CD4-positive, alpha-beta T cell treated with Interleukin-17A for 4 hours (primary cell): ENCODE measurements at places on chromosomes 5 and 9.

- no peak for DNase-seq
Measured at GRCh38 chr9:89420397-89421178, 77.3 kb downstream of the SEMA4D start.

DNA sequence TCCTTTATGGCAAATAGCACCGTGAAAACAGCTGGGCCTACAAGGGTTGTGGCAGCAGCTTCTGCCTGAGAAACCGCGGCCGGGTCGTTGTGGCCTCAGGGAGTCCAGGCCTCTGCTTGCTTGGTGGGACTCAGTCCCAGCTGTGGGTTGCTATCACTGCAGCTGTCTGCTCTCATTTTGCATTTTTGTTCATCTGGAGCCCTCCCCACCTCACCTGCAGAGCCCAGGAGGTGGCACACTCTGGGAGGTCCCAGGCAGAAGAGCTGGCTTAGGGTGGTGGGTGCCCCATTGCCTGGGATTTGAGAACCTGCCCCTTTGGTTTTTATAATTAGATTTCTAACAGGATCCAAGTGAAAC is 138.4 kb downstream of the GADD45G start:
- DNase-seq = no peak

GRCh38 chr5:572398-573019 is 39.6 kb upstream of the CEP72 start:
- DNase-seq = no peak

GRCh38 chr5:120545951-120546350 is 81.9 kb downstream of the PRR16 start:
- no peak for DNase-seq

- no peak for DNase-seq
Measured at GRCh38 chr5:57761513-57761912, 278.9 kb upstream of the ACTBL2 start.

- no peak for DNase-seq
Measured at GRCh38 chr9:68683433-68683832, 21.6 kb upstream of the PIP5K1B start.

- no peak for DNase-seq
Measured at GRCh38 chr9:95679874-95680273, 163.1 kb upstream of the PTCH1 start.

DNA sequence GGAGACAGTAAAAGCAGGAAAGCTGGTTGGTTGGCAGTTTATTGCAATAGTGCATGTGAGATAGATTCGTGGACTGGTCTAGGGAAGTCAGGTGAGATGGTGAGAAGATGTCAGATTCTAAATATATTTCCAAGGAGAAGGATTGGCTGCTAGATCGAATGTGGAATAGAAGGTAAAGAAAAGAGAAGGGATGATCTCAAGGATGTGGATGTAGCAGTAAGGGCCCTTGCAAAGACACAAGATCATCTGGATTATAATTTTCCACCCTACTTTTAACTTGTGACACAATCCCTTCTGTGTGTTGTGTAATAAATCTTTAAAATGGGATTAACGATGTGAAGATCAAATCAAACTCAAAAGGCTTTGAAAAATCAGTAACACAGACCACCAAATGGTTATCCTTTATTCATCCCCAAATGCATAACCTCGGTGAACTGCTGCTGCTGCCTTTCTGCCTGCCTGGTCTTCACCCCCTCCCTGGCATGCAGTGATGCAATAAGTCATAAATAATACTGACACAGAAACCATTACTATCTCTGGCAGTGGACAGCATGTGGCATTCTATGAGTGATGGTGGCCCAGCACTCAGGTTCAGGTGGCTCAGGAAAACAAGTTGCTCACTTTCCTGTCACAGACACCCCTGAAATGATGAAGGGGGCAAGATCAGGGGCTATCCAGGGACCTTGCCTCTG is 178.4 kb downstream of the FAM114A2 start:
- no peak for DNase-seq

DNA sequence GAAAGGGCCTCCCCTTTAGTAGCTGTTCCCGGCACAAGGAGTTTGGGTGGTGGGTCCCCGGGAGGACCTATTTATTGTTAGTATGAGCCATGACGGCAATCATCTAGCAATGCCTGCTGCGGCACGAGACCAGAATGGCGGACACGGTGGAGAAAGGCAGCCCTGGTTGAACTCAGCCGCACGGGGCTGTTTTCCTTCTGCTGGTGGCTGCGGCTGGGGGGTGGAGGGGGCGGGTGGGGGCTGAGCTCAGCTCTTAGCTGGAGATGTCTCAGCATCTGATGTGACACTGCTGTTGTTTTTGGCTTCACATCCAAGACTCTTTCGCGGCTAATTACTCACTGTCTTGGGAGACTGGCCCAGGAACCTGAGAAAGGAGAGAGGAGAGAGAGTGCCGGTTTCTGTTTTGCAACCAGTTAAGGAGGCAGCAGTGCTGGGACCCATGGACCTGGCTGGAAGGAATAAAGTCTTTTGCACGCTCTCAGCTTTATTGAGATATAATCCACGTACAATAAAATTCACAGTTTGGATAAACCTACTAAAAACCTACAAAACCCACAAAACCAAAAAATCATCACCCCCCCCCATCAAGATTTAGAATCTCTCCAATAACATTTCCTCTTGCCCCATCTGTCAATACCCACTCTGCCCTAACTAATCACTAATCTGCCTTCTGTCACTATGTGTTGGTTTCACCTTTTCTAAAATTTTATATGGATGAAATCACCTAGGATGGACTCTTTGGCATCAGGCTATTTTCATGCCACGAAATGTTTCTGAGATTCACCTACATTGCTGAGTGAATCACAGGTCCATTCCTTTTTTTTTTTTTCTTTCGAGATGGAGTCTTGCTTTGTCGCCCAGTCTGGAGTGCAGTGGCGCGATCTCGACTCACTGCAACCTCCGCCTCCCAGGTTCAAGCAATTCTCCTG is 81.8 kb upstream of the NEURL1B start:
- DNase-seq = no peak

DNA sequence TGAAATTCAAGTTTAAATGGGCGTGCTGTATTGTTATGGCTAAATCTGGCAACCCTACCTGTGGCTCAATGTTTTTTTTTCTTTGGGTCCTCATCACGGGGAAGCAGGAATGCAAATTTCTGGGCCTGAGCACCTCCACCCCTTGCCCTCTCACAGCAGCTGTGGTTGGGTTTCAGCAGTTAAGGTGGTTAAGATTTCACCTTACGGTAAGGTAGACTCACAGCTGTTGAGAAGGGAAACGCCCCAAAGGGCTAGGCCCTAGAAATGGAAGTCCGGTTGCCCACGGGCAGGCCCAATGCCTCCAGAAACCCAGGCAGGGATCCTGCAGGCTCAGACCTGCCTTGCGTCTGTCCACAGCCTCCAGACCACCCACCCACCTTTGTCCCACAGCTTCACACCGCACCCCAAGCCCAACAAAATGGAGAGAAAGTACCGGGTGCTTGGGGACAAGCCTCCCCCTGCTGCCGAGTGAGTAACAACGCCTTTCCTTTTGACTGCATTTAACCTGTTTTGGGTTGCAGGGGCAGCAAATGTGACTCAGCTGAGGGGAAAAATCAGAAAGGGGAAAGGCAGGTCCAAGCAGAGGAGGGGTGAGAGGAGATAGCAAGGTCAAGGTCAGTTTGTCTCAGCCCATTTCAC is 48.1 kb upstream of the TDRD7 start:
- no peak for DNase-seq

- DNase-seq = no peak
Measured at GRCh38 chr5:84287951-84288350, 96.7 kb downstream of the EDIL3 start.

DNA sequence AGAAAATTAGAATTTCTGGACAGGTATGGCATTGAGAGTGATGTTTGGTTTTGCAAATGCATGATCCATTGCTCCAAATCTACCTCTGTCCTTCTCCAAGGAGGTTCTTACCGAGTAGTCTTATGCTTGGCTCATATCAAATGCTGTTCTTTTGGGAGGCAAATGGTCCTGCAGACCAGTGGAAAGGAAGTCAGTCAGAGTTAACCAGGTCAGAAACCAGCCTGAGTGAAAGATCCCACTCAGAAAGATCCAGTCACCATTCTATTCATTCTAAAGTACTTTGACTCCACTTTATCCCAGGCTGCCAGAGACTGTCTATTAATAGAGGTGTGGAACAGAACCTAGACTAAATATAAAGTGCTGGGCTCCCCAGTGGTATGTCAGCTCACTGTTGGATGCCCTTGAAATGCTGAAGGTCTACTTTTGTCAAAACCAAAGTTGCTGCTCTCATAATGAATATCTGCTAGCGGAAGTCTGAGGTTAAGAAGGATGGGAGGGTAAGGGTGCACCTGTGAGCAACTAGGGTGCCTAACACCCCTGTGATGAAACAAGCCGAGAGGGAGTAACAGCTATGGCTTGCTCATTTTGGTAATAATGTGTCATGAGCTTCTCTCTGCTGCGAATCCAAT is 302.2 kb downstream of the ZNF608 start:
- no peak for DNase-seq

DNA sequence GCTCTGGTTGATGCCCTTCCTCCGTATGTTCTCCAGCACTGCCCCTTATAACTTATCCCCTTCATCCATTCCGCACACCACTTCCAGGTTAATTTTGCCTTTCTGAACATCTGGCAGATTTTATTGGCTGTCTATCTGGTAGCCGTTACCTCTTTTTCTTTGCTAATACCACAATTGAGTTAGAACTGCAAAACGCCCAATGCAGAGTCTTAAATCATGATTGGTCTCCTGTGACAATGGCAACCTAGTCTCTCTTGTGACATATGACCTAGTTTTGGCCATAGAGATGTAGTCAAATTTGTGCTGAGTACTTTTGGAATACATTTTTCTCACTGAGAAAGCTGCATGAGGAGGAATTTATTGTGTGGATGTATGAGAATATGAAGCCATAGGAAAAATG is 365.7 kb upstream of the PRR16 start:
- no peak for DNase-seq

GRCh38 chr9:131447148-131447547 is 53.3 kb downstream of the PRRC2B start:
- no peak for DNase-seq

- no peak for DNase-seq
Measured at GRCh38 chr9:31415164-31415563, 969.3 kb upstream of the ACO1 start.

DNA sequence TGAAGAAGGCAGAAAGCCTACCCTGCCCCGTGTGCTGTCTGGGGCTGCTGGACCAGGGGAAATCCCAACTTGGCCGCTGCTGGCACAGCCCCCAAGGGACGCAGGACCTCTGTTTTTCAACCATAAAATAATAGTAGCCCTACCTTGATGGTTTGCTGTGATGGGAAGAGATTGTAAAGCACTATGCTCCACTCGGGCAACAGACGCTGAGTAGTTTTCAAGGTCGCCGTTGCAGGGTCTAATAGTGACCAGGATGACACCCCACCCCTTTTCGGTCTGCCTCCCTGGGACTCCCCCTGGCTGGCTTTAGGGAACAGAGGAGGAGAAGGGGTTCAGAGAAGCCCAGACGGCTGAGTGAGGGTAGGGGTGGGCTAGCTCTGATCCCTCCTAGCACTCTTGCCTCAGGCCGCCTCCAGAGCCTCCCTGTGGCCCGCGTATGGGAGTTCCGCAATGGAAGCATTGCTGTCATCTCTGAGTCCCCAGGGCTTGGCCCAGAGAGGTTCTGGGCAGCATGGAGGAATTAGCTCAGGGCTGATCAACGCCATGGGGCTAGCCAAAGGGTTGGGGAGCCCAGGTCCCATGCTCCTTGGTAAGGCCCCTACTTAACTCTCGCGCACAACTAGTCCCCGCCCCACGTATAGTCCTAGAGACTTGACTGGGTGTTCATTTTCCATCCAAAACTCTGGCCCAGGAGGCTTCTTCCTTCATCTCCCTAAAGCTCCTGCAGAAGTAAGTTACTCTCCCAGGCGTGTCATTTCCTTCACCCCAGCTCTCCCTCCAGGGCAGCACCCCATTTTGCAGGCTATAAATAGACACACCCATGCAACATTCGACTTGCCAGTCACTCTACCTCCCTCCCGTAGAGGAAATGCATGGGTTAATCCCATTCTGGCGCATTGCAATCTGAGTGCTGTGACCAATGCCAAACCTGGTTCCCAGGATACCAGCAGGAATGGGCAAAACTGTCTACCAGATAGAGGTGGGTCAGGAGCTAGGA is 1.1 kb upstream of the IRF1 start:
- peak; percentile 34 for DNase-seq

- DNase-seq = no peak
Measured at GRCh38 chr5:40995801-40996586, 75.1 kb downstream of the MROH2B start.

GRCh38 chr9:93254061-93254481 is 70.1 kb downstream of the WNK2 start:
- no peak for DNase-seq

DNA sequence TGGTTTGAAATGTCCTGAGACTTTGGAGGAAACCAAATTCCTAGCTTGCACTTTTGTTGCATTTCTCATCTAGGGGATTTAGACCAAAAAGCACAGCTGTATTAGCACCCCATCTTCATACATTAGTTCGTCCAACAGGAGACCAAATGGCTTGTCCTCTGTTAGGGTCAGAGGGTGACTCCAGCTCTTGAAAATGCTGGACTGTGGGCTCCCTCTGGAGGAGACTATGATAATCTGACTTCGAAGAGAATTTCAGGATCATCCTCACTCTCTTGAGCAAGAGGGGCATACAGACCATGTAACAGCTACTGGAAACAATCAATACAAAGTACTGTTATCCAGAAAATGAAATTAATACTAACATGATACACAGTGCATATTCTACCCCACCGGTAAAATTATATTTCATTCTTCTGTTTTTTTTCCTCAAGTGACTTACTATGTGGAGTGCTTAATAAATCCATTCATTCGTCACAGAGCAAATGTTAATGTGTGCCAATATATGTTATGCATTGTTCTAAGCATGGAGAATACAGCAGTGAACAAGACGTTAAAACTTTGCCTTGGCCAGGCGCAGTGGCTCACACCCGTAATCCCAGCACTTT is 63.7 kb upstream of the PPP2CA start:
- DNase-seq = peak; percentile 64

GRCh38 chr5:15506146-15506545 is 6.2 kb downstream of the FBXL7 start:
- DNase-seq = no peak

- DNase-seq = no peak
Measured at GRCh38 chr9:128118971-128119665, 8.4 kb downstream of the PTGES2 start.

- DNase-seq = no peak
Measured at GRCh38 chr9:126388964-126389708, 62.5 kb downstream of the MVB12B start.

- peak; percentile 37 for DNase-seq
Measured at GRCh38 chr9:33719581-33720374, 75.6 kb upstream of the PRSS3 start.

DNA sequence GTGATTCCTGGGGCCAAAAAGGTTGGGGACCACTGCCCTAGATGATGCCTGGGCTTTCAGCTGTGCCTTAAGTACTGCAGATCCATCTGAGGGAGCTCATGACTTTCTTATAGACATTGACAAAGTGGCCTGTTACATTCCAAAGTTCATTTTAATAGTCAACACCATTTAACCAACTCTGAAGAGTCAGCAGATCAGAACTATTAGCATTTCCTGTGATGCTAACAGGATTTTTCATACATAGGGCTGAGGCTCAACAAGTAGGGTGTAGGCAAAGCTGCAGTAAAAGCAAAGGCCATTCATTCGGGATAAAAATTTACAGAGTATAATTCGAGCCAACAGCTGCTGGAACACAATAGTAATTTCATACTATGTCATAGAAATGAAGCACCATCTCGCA is 105.4 kb downstream of the LPAR1 start:
- DNase-seq = no peak

GRCh38 chr5:160452795-160453194 is 31.1 kb downstream of the PTTG1 start:
- no peak for DNase-seq
